Stimulated activated CD4-positive, alpha-beta T cell treated with anti-CD3 and anti-CD28 coated beads, TNF-alpha, amount 100 ng/mL, for 1 hour (primary cell): ENCODE measurements at places on chromosomes 3 and 15.

DNA sequence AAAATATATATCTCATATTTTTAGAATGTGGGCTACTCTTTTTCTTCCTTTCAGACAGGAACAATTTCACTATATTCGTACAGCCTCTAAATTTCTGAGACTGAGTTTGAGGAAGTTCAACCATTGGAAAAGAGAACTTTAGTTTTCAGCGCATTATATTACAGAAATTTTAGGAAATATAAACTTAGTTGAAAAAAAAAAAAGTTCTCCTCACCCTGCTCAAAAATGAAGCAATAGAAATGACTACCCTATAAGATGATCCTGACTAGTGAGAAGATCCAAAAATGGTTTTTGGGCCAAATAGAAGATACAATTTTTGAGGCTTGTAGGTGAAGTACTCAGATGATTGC, 139.6 kb downstream of the MCTP2 start:
- DNase-seq = no peak

GRCh38 chr3:42134867-42135464, 43.8 kb downstream of the TRAK1 start:
- no peak for DNase-seq

- DNase-seq = no peak
Measured at GRCh38 chr15:40264321-40265153, 18.3 kb downstream of the ANKRD63 start.

DNA sequence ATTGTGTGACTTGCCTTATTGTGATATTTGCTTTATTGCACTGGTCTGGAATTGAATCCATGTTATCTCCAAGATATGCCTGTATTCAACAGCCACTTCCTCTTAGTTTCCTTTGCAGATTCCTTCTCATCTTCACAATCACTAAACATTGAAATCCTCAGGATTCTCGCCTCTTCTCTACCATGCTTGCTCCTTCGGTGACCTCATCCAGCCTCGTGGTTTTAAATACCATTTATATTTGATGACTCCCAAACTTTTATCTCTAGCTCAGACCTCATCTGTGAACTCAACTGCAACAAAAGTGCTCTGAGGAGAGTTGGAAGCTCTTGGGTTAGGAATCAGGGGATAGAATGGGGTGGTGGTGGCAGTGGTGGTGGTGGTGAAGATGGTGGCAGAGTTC, 19.9 kb downstream of the POLR2M start:
- DNase-seq = no peak

DNA sequence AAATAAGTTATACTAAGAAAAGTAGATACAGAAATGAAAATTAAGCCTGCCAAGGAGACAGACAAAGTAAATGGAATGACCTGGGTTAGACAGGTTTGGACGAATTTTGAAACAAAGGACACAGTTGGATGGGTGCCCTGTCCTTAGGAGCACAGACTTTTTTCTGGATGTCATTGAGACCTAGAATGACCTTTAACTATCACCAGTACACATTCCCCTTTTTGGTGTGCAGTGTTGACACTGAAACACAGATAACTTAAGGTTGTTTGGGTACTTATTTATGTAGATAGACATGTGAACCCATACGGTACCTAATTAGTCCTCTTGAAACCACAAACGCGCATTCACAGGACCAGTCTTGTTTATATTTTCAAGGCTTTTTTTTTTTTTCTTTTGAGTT, 86.7 kb downstream of the PPARG start:
- no peak for DNase-seq

- DNase-seq = no peak
Measured at GRCh38 chr3:27910456-27910855, 188.3 kb upstream of the EOMES start.

DNA sequence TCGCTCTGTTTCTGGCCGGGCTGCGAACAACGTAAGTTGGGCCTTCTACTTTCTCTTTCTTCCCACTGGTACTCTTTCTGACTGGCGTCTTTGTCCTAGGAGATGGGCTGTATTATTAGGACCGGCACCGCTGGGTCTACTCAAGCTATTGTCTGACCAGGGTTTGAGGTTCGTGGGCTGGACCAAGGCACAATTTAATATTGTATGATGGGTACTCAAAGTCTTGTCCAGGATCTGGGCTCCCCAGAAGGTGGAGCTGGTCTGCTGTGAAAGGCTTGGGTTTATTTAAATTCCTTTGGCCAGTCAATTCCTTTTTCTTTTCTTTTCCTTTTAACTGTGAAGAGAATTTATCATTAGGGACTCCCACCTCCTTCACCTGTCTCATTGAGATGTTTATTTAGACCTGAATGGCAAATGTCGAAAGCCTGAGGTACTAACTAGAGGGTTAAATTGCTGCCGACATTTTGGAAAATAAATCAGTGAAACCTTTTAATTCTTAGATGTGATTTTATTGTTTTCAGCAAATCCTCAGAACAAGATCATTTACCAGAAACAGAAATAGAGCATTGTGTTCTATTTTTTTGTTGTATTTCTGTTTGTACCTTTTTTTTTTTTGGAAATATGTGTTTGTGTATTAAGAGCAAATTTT, 410 bp downstream of the LRRC49 start:
- no peak for DNase-seq

DNA sequence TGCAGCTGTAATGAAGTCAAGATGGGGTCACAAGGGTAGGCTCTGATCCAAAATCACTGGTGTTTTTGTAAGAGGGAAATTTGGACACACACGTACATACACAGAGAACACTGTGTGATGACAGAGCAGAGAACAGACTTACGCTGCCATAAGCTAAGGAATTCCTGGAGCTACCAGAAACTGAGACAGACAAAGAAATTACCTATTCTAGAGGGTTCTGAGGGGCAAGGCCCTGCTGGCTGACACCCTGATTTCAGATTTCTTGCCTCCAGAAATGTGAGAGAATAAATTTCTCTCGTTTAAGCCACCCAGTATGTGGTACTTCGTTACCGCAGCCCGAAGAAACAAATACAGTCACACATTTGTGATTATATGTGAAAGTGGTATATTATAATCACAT, 24.8 kb downstream of the CBLB start:
- DNase-seq = no peak

DNA sequence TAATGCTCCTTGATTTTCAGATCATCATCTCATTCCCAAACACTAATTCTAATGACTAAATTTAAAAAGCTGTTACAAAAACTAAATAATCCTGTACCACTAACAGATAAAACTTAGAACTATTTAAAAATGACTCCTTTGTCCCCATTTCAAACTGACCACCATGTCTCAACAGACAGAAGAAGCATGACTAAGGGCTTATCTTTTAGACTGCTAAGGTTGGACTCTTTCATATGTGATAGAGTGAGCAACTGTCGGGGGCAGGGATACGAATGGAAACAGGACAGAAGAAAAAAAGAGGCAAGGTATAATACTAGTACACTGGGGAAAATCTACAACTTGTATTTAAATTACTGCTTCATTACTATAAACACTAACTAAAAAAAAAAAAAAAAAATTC, 23.3 kb downstream of the SNX4 start:
- no peak for DNase-seq

- DNase-seq = no peak
Measured at GRCh38 chr3:133452641-133453319, 52.9 kb downstream of the BFSP2 start.

DNA sequence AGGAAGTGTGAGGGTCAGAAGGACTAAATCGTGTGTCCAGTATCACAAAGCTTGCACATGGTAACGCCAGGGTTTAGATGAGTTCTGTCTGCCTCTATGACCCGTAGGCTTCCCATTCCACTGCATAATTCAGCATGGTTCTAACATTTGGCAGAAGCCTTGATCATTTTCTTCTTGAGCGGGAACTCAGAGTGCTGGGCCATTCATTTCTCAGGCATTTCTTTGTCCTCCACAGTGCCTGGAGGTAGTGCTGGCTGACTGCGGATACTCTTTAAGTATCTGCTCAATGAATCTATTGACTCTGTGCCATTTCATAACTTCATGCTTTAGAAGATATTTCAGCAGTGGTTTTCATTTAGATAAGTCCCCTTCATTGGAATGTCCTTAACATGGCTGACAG, 370.2 kb downstream of the EPHB1 start:
- DNase-seq = no peak

GRCh38 chr3:49872801-49873281, 3.1 kb upstream of the CAMKV start:
- no peak for DNase-seq

DNA sequence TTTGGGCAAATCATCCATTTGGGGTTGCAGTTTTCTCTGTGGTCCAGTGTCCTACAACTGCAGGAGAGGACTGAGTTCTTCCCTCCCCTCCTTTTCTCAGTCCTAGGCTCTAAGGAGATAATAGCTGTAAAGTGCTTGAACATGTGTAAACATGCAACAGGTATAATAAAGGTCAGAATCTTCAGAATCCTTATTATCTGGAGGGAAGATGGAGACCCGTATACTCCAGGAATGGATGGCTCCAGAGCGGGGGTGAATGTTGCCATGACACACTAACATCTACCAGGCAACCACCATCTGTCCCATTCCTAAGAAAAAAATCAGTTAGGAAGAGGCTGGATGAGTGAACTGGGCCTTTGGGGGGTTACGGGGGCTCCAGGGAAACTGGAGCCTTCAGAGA, 39.7 kb upstream of the GLCE start:
- no peak for DNase-seq

DNA sequence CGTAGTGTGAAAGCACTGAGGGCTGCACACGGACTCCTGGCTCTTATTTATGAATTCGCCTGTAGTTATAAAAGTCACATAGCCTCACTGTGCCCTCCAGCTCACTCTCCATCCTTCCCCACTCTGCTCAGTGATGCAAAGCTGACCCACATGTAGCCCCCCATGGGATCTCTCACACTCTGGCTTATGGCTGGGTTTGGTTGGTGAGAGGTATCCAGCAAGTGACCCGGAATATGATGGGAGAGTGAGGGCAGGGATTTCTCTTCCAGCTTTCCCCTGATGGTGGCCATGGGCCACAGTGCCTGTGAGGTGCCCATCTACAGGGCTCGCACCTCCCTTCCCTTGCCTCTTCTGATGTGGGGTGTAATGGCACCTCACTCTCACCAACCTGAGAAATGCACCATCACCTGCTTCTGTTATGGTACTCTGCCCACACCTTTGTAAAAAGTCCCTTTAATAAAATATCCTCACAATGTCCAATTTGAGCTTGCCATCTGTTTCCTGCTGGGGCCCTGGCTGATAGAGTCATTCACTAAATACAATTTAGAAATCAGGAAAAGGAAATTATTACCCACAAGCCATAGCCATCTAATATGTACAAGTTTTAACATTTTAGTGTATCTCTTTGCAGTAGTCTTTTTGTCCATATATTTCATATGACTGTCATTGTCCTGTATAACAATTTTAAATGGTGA, 93.6 kb downstream of the SCN11A start:
- DNase-seq = no peak

DNA sequence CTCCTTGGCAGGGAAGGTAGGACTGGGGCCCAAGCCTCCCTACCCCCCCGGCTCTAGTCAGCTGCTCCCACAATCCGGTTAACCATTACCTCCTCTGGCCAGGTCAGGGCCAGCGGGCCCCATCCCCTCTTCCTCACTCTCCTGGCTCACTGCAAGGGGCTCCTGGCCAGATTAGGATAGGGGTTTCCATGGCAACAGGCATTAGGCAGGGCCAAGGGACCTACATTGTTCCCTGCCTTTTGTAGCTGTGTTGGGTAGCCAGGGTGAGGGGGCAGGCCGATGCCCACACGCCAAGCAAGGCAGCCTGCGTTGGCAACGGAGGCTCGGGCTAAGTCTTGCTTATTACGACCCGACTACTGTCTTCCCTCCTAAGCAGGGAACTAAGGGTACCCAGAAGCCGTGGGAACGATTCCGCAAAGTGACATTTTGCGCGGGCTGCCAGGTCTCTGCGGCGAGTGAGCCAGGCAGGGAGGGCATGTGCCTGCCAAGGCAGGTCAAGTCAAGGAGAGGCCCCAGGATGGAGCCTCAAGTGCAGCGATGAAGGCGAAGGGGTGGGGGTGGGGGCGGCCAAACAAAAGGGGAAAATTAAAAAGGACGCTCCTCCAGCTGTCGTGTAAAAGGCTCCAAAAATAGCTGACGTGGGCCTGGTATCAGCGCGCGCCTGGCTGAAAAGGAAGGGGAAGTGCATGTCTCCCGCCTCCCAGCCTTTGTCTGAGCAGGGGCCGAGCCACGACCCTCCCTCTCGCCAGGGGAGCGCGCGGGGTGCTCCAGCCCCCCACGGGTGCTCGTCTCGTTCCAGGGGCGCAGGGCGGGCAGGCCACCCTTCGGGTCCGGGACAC, 919 bp downstream of the IDH2 start:
- no peak for DNase-seq

- no peak for DNase-seq
Measured at GRCh38 chr15:62519900-62520299, 354.8 kb upstream of the C2CD4B start.

DNA sequence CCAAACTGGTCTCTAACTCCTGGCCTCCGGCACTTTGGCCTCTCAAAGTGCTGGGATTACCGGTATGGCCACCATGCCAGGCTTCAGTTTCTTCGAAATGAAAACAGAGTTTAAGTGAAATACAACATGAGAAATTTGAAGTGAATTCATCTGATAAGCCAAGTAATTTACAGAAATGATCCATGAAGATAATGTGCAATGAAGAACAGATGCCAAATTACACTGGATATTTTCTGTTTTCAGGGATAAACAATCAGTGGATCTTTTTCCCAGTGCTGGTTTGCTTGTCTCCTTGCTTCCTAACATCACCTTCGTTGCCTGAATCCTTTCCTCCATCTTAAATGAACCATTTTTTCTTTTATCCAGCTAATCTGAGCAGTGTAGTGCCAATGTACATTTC, 46.2 kb upstream of the SUCLG2 start:
- DNase-seq = no peak

DNA sequence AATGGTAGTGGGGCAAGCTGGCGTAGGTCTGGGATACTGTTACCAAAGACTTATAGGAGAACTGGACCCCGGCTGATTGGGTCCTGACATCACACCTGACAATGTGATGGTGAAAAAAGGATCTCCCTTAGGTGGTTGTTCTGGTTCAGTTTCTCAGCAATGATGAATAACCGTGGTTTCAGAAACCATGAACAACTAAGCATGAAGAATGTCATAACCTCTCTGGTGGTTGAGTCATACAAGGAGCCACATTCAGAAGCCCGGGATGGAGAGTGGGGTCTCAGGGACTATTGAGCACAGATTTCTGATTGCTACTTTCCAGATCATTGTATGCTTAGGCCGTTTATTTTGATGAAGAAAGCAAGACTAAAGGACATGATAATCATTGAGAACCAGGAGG, 17.4 kb downstream of the GPR160 start:
- no peak for DNase-seq

DNA sequence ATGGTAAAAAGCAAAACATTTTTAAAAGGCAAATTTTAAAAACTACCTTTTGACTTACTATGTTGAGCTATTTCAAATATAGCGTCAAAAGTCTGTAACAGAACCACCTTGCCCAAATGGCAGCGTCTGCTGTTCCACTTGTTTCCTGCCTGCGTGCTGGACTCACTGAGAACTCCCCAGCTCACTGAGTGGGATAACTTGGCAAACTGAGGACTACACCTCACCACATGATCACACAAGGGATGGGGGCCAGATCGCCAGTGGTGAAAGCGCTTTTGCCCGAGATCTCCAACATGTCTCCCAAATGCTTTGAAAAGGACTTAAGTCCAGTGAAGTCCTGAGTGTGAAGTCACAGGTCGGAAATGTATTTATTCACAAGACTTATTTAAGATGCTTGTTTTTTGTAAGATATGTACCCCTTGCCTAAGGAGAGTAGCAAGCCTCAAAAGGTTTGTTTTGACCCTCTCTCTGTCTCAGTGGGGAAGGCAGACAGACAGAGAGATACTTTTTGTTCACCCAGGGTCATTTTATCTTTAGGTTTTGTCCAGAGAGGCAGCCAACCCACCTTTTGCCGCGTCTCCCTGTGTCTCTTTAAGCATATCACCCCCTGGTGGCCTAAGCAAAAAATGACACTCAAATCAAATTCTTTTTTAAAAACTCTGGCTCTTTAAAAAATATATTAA, 192.6 kb downstream of the PDZRN3 start:
- no peak for DNase-seq
